Immature natural killer cell (primary cell): ENCODE measurements at places on chromosomes 6 and 20. TPM values are rescaled to one million over a fixed set of nuclear protein-coding genes. Genes with fewer than 3 reads are reported as not detected.
A peak's percentile ranks its signal among the peaks of the same experiment; 100 is the strongest.

DNA sequence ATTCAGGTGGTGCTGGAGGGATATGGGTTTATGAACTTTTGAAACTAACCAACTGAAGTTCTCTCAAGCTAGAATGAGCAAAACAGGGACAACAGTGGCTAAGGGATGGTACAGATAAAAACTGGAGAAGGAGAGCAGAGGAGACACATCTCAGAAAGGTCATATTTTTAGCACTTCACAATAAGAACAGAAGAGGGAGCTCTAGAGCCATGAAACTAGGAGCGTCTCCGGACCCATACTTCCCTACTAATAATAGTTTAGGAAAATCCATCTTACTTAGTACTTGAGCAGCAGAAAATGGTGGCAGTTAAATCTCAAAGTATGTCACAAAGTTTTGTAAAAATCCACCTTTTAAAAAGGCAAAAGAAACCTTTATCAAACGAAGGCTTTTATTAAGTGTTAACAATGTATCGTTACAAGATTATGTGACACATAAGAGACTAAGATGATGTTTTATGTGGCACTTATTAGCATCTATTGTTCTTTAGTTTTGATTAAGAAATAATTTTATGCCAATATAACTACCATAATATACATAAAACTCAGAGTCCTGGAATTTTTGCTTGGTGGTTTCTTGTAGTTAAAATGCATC is 278.6 kb downstream of the TBC1D32 start:
- DNase-seq = peak; percentile 10

- DNase-seq = no peak
Measured at GRCh38 chr20:20212675-20213096, 155.2 kb upstream of the INSM1 start.

DNA sequence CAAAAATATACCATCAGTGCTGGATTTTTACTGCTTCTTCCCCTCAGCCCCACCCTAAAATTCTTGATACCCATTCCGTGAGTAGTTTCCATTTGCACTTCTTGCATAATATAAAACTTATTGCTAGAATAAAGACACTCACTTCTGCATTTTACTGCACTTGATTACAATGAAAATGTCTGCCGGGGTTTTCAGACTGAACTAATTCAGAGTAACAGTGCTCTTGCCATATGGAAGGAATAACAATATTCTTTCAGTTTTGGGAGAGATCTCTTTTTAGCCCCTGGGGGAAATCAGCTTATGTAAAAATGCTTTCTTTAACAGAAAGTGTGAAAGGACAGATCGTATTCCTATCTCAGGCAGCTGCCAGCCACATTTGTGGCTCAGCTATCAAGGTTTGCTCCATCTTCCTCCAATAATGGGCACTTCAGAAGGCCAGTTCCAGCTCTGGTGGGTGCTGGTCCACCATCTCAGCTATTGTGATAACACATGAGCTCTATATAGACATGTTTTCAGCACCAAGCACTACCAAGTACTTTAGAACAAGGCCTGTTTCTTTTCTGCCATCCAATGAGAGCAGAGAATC is 8.9 kb downstream of the SMLR1 start:
- no peak for DNase-seq

GRCh38 chr20:18524646-18525045 is 16.9 kb downstream of the SEC23B start:
- no peak for DNase-seq

DNA sequence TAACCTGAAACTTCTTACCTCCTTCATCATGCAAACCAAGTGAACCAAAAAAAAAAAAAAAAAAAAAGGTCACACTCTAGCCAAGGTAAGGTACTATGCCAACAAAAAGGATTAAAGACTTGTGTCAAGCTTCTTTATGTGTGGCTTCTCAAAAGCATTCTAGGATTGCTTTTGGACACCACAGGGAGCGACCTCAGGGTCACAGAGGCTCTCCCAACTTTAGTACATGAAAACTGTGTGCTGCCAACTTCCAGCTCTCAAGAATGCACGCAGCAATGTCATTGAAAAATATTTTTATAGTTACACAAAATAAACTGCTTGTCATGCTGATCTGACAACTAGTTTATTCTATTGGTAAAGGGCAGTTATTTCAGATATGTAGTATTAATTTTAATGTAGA is 243.8 kb downstream of the PLCB1 start:
- DNase-seq = no peak

DNA sequence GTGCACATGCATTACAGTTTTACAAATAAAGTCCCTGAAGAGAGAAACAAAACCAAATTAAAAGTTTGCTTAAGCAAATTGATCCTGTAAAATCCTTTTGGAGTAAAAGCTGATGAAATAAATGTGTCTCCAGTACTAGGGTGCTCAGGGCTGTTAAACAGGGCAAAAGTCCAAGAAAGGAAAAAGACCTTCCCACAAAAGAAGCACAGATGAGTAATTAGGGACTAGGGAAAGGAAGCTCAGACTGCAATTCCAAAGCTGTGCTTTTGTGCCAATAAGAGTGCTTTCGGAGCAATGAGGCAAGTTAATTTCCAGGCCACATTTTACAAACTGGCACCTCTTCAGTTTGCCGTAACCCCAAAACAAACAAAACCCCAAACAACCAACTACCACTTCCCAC is 10.4 kb upstream of the RNF182 start:
- no peak for DNase-seq

DNA sequence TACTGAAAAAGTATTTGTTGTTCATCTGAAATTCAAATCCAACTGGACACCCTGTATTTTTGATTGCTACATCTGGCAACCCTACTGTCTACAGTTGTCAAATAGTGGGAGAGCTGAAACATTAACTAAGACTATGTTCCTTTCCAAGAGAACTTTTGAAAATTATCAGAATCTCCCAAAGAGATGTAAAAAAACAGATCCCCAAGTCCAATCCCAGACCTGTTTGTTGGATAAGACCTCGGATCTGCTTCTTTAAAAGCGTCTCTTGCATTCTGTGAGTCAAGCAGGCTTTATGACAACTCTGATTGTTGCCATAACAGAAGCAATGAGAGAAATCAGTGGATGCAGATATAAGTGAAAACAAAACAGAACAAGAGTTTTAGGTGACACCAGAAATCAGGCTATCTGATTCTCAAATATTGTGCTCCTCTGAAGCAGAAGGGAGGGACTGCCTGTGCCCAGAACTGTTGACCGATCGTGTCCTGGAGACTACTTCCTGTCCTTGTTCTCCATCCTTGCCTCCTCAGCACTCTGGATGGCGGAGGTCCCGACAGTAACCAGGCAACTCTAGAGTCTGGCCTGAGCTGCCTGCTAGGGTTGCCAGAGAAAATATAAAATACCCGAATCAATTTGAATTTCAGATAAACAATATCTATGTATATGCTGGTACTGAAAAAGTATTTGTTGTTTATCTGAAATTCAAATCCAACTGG is 853.8 kb downstream of the MAFB start:
- no peak for DNase-seq

TMEM151B gene
- not detected for polyA plus RNA-seq

PKIB gene
- 2.1 TPM for polyA plus RNA-seq

CGA gene
- not detected for polyA plus RNA-seq

ZC2HC1B gene
- polyA plus RNA-seq = not detected
